Activated naive CD8-positive, alpha-beta T cell treated with anti-CD3 and anti-CD28 coated beads for 36 hours (primary cell): ENCODE measurements at places on chromosomes 13 and 19. TPM values are rescaled to one million over a fixed set of nuclear protein-coding genes. Genes with fewer than 3 reads are reported as not detected.

DNA sequence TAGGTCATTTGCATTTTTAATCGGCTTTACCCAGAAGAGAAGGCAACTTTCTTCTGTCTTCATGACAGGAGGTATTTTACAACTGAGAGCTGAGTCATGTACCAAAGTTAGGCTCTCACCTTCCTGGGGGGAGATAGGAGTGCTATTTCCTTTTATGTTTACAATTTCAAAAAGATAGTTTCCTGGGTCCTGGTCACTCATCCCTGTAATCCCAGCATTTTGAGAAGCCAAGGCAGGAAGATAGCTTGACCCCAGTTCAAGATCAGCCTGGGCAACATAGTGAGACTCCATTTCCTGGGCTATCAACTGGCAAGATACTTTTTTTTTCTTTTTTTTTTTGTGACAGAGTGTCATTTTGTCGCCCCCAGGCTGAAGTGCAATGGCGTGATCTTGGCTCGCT, 7.6 kb downstream of the LYPD3 start:
- DNase-seq: no peak

GRCh38 chr19:8484331-8484894, 18.0 kb downstream of the PRAM1 start:
- no peak for DNase-seq

DNA sequence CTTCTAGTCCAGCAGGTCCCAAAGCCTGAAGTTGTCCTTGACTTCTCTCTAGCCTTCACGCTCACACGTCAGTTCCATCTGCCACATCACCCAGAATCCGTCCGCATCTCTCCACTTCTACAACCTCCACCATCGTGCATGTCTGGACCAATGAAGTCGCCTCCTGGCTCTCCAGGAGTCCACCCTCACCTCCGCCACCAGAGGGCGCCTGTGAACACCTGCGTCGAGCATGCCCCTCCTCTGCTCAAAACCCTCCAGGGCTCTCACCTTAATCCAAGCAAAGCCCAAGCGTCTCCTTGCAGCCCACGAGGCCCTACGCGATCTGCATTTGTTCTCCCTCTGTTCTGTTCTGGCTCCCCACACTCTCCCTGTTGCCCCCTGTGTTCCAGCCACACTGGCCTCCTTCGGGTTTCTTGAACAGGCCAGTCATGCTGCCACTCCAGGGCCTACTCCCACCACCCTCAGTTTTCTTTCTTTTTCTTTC, 3.7 kb downstream of the USHBP1 start:
- DNase-seq: peak; percentile 88

DNA sequence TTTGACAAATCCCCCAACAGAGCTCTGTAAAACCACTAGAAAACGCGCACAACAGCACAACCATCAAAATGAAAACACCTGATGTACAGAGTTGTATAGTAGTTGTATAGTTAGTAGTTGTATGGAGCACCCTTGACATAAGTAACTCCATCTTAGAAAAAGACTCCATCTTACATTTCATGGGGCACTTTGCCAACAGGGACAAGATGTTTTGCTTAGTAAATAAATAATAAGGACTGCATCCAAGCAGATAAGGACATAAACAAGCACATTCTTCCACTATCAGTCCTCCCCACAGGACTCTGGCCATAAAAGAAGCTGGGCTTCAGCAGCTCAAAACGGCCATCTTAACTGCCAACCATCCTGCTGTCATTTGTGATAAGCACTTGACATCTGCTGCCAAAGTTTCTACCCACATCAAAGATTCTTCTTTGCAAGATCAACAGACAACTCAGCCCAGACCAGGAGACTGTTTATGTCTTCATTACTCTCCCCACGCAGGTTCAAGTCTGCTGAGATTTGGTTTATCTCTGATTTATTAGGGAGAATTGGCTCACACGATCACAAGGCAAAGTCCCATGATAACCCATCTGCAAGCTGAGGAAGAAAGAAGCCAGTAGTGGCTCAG, 20.7 kb upstream of the ZNF331 start:
- no peak for DNase-seq

- no peak for DNase-seq
Measured at GRCh38 chr19:29508181-29508580, 17.6 kb upstream of the VSTM2B start.

- DNase-seq: no peak
Measured at GRCh38 chr13:39676315-39676876, 20.9 kb downstream of the COG6 start.

DNA sequence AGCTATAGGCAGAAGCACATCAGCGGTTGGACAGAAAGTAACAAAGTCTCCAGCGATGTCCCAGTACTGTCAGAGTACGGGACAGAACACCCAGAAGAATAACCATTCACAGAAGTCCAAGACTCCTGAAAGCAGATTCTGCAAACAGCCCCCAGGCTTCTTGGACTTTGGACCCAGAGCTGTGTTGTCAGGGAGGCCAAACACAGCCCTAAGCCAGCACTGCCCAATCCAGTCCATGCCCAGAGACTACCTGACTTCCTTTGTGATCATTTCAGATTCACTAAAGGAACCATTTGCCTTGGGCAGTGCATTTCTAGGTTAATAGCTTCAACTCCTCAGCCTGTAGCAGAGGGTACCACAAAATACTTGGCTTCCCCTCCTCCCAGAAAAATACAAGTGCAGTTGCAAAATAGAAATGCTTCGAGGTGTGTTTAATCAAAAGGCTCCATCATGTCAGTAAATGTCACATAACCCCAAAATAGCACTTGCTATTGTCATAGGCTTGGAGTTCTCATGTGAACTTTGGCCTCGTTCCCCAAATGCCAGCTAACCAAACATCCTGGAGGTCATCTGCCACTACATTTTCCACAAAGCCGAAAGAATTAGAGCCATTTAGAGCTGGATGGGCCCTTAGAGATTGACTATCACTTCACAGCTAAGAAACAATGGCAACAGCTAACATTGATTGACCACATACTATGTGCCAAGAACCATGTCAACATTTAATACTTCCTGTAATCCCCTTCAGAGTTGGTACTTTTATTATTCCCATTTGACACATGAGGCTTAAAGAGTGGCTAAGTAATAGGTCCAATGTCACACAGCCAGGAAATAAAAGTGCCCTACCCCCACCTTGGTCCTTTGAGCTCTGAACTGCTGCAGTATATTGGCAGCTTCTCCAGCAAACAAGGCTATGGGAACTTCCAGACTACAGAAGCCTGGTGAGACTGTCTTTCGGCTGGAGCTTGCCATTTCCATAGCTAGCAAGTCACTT, 329.9 kb downstream of the FOXO1 start:
- DNase-seq: no peak

GRCh38 chr19:43474986-43475705, 9.7 kb upstream of the LYPD3 start:
- DNase-seq: peak; percentile 92

DNA sequence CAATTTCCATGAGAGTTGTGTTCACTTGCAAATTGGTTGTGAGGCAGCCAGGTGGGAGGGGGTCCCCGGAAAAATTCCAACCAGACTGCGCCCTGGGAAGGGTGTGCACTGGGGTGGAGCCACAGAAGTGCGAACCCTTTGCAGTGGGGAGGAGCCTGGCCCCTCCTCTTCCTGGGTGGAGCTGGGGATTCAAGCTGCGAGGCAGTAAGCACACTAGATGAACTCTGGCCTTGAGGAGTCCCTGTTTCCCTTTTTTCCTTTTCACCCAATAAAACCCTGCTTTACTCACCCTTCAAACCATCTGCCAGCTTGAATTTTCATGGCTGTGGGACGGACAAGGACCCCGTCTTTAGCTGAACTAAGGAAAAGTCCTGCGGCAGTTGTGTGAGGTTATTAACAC, 31.0 kb upstream of the MBNL2 start:
- no peak for DNase-seq

DNA sequence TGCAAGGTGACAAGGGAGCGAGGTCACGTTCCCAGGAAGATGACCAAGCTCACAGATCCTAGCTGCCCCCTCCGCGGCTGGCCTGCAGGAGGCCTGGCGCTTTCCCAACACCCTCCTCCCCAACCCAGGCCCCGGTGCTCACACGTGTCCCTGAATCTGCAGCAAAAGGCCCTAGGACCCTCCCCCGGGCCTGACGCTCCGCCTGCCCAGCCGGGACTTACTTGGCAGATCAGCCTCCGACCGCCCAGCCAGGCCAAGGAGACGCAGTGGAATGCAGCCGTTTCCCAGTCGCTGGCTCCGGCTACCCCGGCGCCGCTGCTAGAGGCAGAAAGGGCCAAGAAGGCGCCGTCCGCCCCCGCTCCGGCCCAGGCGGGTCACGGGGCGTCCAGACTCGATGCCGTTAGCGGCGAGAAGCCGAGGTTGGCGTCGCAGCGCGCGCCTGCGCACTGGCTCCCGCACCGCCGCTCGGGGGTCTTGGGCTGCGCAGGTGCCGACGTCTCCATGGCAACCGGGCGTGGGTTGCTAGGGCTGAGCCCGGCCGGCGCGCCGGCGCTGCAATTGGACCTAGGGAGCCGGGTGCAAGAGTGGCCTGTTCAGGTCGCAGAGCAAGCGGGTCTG, at the start of gene PNMA8A:
Gene PNMA8A, minus strand, starts transcription at position 448 of the 618 bp plus-strand sequence. CDS start 528 bp downstream, outside the sequence.
- peak; percentile 74 for DNase-seq

- DNase-seq: peak; percentile 19
Measured at GRCh38 chr19:22545751-22546150, 88.4 kb upstream of the ZNF492 start.

The IRGC gene
- not detected for total RNA-seq

The CCDC8 gene
- 0.08 TPM for total RNA-seq

The TBXA2R gene
- 3.1 TPM for total RNA-seq

The STXBP2 gene
- total RNA-seq: 73.3 TPM

The ZNF527 gene
- total RNA-seq: 6.6 TPM

The TDRD3 gene
- 19.2 TPM for total RNA-seq

The VSIG10L gene
- 1.3 TPM for total RNA-seq

The ICAM4 gene
- 0.38 TPM for total RNA-seq

The RGS9BP gene
- not detected for total RNA-seq
